ENCODE measurements at places on chromosomes 7 and 10.

- DNase-seq, result no peak
Observed at GRCh38 chr7:157445246-157445955, 108.6 kb downstream of the DNAJB6 start.

GRCh38 chr7:91771921-91772815 lies 108.3 kb downstream of the MTERF1 start:
- DNase-seq, result no peak

GRCh38 chr10:58666024-58666423 lies 153.4 kb downstream of the BICC1 start:
- no peak for DNase-seq

DNA sequence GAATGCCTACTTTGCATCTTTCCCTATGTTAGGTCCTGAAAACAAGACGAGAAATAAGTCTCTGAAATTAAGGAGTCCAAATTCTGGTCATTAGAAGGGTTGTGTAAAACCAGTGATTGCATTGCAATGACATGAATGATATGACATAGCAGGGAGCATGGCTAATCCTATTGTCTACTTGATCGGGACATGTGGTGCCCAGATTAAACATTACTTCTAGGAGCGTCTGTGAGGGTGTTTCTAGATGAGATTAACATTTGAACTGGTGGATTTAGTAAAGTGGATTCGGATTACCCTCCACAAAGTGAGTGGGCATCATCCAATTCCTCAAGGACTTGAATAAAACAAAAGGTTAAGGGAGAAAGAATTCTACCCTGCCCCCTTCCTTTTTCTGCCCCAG lies 434.9 kb upstream of the KLF6 start:
- no peak for DNase-seq

DNA sequence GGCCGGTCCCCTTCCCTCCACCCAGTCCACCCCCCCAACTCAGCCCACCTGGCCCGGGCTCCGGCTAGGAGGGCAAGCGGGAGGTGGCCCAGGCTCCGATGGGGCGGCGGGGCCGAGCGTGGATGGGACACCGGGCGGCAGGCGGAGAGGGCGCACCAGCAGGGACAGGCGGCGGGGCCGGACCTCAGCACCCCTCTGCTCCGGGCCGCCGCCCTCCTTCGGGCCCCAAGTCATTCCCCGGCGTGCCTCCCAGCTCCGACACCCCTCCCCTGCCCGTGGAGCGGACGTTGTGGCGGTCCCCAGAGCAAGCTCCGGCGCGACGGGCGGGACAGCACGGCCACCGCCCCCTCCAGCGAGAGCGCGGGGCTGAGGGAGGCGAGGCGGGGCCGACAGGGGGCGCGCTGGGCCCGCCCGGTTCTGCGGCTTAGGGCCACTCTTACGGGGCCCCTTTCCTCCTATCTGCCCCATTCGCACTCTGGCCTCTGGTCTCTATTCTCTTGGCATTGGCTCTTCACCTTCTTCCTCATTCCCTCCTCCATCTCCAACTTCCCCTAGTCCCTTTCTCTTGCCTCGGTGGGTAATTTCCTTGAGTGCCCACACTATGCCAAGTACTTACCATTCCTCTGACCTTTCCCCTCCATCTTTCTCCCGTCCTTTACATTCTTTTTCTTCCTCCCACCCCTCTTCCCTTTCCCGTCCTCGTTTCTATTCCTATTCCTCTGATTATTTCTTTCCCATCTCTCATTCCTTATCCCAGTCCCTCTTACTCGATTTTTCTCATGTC lies 701 bp upstream of the GBX1 start:
- DNase-seq, result no peak

DNA sequence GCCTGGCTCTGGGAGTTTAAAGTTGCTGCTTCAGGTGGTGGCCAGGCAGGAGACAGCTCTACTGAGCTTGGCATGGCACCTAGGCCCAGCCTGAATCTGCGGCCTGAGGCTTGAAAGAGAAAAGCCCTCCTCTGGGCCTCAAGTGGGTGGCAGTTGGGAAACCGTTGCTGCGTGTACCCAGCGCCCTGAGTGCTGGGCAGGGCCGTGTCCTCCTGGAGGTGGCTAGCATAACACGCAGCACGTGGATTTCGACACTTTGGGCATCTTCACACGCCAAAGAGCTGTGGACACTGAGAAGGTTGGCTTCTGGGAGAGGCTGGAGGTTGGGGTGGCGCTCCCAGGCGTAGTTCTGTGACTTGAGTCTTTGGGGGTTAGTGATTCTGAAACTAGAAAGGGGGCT lies 2.5 kb downstream of the ZNF316 start:
- no peak for DNase-seq

- DNase-seq, result peak; percentile 97
Observed at GRCh38 chr10:110918269-110918642, 724 bp downstream of the BBIP1 start.

DNA sequence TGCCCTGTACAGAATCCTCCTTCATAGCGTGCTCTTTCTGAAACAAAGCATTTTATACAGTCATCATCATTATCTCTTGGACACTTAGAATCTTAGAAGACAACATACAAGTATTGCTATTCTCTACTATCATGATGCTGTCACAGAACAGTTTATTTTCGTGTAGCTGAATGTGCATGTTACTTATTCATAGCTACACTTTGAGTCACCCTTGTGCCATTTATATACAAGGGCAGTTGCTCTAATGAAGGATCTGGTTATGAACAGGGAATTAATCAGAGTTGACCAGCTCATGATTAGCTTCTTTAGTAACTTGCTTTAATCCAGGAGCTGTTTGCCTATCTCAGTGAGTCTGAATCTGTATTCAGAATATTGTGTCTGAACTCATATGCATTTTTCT lies 11.2 kb downstream of the CASP2 start:
- no peak for DNase-seq

- DNase-seq, result no peak
Observed at GRCh38 chr7:50185208-50185607, 92.2 kb upstream of the ZPBP start.

GRCh38 chr7:4774658-4775249 lies 669 bp upstream of the AP5Z1 start:
- DNase-seq, result no peak

GRCh38 chr7:128032605-128033235 lies 1.5 kb upstream of the LRRC4 start:
- DNase-seq, result no peak

- no peak for DNase-seq
Observed at GRCh38 chr7:138697535-138698182, 3.5 kb downstream of the SVOPL start.

DNA sequence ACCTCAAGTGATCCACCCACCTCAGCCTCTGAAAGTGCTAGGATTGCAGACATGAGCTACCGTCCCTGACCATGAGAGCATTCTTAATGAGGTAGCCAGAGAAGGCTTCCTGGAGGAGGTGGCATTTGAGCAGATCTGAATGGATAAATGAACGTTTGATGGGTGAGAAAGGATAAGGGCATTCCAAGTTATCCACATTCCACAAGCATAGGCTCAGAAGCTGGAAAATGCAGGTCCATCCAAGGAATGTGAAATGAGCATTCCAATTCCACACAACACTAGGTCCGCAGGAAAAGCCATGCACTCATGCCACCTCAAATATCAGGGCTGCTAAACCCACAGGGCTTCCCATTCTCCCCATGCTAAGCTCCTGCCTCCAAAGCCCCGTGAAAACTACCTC lies 17.0 kb downstream of the TMEM130 start:
- DNase-seq, result no peak

GRCh38 chr10:123151737-123152135 lies 2.5 kb upstream of the BUB3 start:
- DNase-seq, result no peak

DNA sequence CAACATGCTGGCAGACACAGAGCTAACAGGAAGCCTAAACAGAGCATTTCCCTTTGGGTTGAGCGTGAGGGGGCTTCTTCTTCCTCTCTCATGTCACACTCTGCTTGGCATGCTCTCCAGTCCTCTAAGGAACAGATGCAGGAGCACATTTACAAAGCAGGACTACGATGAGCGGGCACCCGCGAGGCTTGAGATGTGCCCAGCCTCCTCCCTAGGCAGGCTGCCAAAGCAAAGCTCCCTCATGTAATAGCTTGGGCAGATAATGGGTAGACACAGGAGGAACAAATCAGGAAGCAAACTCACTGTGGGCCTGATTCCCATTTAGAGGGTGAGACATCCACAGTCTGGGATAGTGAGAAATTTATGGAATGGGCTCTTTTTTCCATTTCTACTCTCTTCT lies 519.1 kb downstream of the NRG3 start:
- no peak for DNase-seq

- no peak for DNase-seq
Observed at GRCh38 chr10:43899224-43899959, 250.7 kb upstream of the ZNF32 start.

GRCh38 chr7:155213955-155214740 lies 83.5 kb upstream of the INSIG1 start:
- peak; percentile 52 for DNase-seq

DNA sequence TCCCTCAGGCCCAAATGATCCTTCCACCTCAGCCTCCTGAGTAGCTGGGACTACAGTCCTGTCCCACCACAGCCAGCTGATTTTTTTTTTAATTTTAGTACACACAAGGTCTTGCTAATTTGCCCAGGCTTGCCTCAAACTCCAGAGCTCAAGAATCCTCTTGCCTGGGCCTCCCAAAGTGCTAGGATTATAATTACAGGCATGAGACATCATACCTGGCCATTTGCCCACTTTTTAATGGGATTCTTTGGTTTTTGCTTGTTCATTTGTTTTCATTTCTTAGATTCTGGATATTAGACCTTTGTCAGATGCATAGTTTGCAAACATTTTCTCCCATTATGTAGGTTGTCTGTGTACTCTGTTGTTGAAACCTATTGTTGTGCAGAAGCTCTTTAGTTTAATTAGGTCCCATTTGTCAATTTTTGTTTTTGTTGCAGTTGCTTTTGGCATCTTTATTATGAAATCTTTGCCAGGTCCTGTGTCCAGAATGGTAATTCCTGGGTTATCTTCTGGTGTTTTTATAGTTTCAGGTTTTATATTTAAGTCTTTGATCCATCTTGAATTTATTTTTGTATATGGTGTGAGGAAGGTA lies 95.2 kb downstream of the GLCCI1 start:
- DNase-seq, result no peak

GRCh38 chr7:17530741-17531421 lies 232.4 kb downstream of the AHR start:
- DNase-seq, result no peak

- no peak for DNase-seq
Observed at GRCh38 chr7:115827305-115828045, 203.1 kb downstream of the TFEC start.

Data from posterior cingulate gyrus (tissue), 11 donors.